ENCODE measurements at places on chromosomes 6 and 20. TPM values are rescaled to one million over a fixed set of nuclear protein-coding genes. Genes with fewer than 3 reads are reported as not detected.

The PAK1IP1 gene
- 24.9 TPM for total RNA-seq

DNA sequence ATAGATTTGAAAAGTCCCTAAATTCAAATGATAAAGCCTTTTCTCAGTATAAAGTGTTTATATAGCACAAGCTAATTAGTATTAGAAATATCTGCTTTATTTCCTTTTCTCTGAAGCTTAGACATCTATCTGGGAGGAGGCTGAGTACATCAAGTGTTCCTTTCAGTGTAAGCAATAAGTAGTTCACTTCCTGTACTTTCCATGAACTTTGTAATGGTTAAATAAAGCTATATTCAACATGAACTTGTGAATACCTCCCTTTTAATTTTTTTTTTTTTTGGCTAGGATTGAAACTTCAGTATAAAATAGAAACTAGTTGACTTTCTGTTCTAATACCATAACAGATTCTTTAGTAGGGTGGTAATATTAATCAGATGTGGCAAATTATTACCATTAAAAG is 190.9 kb downstream of the CENPW start:
- peaks cover 30% of the 10 kb centered on the region for H3K4me1 ChIP-seq
- no peak for DNase-seq
- H3K36me3 ChIP-seq = no peaks in the 10 kb centered on the region
- H3K4me3 ChIP-seq = no peak overlapping the region
- no peak overlapping the region for H3K27ac ChIP-seq

DNA sequence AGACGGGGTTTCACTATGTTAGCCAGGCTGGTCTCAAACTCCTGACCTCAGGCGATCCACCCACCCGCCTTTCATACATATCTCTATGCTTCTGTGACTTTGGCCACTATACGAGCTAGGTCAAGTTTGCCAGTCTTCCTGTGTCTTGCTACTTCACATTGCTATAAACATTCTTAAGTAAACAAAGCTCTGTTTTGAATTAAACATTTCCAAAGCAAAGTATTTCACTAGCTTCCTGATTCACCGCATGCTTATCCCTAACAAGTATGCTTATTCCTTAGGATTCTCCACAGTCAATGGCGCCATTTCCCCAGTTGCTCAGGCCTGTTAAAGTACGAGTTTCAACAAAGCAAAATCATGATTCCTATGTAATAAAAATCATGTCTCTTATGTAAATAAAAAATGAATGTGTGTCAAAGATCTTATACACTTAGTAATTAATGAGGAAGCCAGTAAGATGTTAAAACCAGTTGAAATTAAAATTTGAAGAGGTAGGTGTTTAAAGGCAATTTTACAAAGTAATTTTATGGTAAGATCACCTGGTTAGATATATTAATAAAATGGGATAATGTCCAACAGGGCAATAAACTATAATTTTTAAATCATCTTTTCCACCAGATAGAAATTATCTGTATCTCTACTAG is 88.5 kb downstream of the PRKN start:
- H3K4me1 ChIP-seq = peaks cover 4% of the 10 kb centered on the region
- H3K27ac ChIP-seq = no peak overlapping the region
- H3K27me3 ChIP-seq = no peaks in the 10 kb centered on the region
- H3K36me3 ChIP-seq = no peaks in the 10 kb centered on the region
- H3K4me3 ChIP-seq = no peak overlapping the region

DNA sequence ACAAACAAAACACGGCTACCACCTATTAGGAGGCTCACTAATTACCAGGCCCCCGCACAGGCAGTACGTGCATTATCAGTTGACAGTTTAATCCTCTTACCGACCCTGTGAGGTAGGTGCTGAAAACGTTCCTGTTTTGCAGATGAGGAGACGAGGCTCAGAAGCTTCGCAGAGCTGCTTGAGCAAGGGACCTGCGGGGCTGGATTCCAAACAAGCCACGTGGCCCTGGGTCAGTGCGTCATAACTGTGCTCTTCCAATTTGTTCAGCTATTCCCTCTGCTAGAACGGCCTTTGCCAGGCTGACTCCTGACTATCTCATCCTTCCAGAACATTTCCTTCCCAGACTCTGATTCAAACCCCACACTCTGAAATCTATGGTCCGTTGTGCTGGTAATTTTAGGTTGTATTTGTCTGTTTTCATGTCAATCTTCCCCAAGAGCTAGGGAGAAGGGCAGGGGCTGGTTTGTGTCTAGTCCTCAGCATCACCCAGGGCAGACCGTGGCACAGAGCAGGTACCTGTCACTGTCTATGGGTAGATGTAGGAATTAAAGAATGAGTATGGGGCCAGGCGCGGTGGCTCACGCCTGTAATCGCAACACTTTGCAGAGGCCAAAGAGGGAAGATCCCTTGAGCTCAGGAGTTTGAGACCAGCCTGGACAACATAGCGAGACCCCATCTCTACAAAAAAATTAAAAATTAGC is 28.8 kb upstream of the TLDC2 start:
- H3K4me1 ChIP-seq = peaks cover 15% of the 10 kb centered on the region
- no peaks in the 10 kb centered on the region for H3K27me3 ChIP-seq
- no peak overlapping the region for H3K4me3 ChIP-seq
- H3K27ac ChIP-seq = peak overlapping the region; percentile 24

GRCh38 chr6:14932485-14933182 is 313.2 kb upstream of the JARID2 start:
- H3K4me3 ChIP-seq = no peak overlapping the region
- no peak for DNase-seq
- H3K4me1 ChIP-seq = peaks cover 16% of the 10 kb centered on the region
- H3K36me3 ChIP-seq = no peaks in the 10 kb centered on the region
- peak overlapping the region; percentile 66 for H3K27ac ChIP-seq

DNA sequence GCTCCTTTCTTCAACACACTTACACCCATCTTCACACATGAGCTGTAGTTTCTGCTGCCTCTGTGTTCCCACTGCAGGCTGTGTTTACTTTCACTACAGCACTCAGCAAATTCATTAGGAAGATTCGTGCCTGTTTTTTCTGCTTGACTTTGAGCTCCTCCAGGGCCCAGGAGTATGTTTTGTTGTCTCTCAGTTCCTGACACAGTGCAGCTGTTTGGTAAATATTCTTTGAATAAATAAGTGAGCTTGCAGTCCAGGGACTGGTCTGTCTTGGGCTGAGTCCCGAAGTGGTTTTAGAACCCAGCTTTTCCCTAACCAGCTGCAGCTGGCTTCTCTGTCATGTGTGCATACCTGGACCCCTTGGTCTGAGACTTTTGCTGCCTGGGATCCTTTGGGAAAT is 46.6 kb upstream of the CCN6 start:
- H3K4me1 ChIP-seq = 0 out of 2 replicates have a peak, but pooled peaks cover 5% of the 10 kb centered on the region
- H3K36me3 ChIP-seq = no peaks in the 10 kb centered on the region
- H3K27ac ChIP-seq = no peak overlapping the region

DNA sequence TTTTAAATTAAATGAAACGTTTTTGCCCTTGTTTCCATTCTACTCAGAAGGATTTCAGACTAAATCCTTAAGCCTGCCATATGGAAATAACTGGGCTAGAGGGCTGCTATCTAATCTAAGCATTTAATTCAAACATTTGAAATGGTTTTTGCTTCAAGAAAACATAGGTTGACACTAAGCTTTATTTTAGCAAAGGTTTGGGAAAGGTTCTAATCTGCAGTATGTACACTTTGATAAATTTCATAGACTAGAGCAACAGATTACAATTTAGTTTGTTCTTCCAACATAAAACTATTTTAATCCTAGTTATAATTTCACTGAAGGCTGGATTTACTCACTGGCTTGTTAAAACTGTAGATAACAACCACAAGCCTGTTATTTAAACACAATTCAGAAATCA is 72.1 kb downstream of the TMEM200A start:
- H3K4me3 ChIP-seq = no peak overlapping the region
- no peak for DNase-seq
- no peak overlapping the region for H3K27ac ChIP-seq
- no peaks in the 10 kb centered on the region for H3K27me3 ChIP-seq
- peaks cover 10% of the 10 kb centered on the region for H3K36me3 ChIP-seq
- peaks cover 15% of the 10 kb centered on the region for H3K4me1 ChIP-seq

GRCh38 chr6:136831873-136832562 is 9.6 kb downstream of the PEX7 start:
- peaks cover 77% of the 10 kb centered on the region for H3K36me3 ChIP-seq
- H3K4me3 ChIP-seq = no peak overlapping the region
- no peaks in the 10 kb centered on the region for H3K27me3 ChIP-seq
- no peak for DNase-seq
